SW 1271 (cell line): ENCODE measurements at places on chromosomes 16 and 17.
A peak's percentile ranks its signal among the peaks of the same experiment; 100 is the strongest.

- DNase-seq = peak; percentile 71
These were observed 4.0 kb downstream of the BECN1 start for GRCh38 chr17:42819939-42820535.

GRCh38 chr16:4378999-4379690, 7.5 kb downstream of the VASN start:
- DNase-seq = no peak

- no peak for DNase-seq
These were observed 320.8 kb upstream of the ZFHX3 start for GRCh38 chr16:73368715-73369114.

GRCh38 chr16:15960124-15960971, 10.9 kb downstream of the ABCC1 start:
- no peak for DNase-seq

GRCh38 chr16:53745753-53746266, 41.9 kb downstream of the FTO start:
- DNase-seq = peak; percentile 8

GRCh38 chr16:87463722-87464690, 28.8 kb downstream of the ZCCHC14 start:
- DNase-seq = no peak

DNA sequence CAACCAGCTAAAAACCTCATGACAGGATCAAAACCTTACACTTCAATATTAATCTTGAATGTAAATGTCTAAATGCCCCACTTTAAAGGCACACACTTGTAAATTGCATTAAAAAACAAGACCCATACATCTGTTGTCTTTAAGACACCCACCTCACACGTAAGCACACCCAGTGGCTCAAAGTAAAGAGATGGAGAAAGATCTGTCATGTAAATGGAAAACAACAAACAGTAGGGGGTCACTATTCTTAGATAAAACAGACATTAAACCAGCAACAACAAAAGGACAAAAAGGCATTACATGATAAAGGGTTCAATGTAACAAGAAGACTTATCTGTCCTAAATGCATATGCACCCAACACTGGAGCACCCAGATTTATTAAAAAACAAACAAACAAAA, 35.6 kb downstream of the SDR42E1 start:
- DNase-seq = no peak

DNA sequence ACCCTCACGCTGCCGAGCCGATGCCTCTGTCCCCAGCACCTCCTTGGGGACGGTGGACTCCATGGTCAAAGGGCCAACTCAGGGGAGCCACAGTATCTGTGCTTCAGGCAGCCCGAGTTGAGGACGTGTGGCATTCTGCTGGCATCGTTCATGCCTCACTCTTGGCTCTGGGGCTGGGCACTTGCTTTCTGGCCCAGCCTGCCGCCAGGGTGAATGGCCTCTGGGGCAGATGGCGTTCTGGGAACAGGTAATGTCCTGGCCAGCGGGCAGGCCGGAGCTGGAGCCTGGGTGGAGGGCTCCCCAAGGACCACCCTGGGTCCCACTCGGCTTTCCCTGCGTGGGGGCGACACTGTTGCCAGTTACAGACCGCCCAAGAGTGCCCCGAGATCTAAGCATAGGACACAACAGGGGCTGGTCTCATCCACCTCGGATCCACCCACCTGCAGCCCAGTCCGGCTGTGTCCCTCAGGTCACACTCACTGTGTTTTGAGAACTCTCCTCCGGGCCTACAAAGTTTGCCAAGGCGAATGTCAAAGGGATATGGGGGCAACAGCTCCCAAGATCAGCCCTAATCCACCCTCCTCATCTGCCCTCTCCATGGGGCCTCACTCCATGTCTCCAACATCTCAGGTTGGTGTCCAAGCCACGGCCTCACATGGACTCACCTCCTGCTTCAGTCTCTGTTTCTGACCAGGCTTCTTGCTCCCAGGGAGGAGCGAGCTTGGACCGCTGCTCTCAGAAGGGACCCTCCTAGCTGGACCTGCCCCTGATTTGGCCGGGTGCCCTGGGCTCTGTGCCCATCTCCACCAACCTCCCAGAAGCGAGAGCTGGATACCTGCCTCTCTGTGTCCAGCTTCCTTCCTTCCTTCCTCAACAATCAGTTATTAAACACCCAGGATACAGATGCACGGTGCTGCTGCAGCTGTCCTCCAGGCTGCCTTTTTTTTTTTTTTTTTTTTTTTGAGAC, 60.8 kb downstream of the TMEM235 start:
- DNase-seq = no peak

- DNase-seq = no peak
These were observed 17.2 kb downstream of the NUDT7 start for GRCh38 chr16:77739559-77739892.

DNA sequence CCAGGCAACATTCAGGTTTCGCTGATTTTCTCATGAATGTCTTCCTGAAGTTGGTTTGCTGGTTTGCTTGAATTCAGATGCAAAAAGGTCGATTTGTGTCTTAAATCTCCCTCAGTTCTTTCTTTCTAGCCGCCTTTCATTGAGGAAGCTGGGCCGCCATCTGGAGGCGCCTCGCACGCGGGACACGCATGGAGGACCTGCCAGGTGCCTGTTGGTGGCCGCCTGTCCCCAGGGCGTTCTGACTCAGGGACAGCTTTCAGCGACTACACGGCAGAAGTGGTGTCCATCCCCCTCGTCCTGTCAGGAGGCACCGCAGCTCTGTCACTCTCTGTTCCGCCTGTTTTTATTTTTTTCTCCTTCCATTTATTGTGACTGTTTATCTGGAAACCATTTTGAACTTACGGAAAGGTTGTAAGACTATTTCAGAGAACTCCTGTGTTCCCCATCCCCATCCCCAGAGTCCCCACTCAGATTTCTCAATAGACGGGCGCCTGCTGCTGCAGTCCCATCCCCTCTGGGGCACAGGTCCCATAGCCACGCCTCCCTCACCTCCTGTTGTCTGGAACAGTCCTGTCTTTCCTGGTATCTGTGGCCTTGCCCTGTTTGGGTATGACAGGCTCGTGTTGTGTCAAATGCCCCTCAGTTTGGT, 33.2 kb downstream of the COX4I1 start:
- DNase-seq = no peak

GRCh38 chr17:49146620-49147306, 14.2 kb downstream of the B4GALNT2 start:
- DNase-seq = peak; percentile 90

GRCh38 chr17:32813021-32813420, 63.9 kb downstream of the MYO1D start:
- no peak for DNase-seq

- DNase-seq = no peak
These were observed 429.2 kb upstream of the EEF2KMT start for GRCh38 chr16:5526826-5527225.

DNA sequence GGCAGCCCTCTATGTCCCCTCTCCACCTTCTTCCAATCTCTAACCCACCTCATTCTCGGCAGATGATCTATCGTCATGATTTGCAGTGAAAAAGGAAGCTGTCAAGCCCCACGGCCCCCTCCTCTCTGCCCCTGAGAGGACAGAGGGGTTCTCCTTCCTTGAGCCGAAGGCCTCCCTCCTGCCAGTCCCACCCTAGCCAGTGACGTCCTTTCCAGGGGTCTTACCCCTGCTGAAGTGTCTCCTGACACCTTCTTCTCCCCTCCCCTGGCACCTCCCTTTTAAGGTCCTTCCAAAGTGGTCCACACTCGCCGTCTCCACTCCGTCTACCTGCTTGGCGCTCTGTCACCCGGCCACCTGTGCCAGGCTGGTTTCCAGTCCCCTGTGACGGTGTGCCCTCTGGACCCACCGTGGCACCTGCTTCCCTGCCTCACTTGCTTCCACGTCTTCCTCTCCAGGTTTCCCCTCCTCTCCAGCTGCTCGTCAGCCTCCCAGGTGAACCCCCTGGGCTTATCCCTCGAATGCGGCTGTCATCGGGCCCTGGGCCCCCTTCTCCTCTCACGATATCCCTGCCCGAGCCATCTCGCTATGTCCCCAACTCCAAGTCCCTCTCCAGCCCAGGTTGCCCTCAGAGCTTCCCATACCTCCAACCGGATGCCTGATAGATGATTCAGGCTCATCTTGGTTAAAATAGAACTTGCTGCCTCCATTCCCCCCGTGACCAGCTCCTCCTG, 5.7 kb downstream of the CCDC102A start:
- no peak for DNase-seq

DNA sequence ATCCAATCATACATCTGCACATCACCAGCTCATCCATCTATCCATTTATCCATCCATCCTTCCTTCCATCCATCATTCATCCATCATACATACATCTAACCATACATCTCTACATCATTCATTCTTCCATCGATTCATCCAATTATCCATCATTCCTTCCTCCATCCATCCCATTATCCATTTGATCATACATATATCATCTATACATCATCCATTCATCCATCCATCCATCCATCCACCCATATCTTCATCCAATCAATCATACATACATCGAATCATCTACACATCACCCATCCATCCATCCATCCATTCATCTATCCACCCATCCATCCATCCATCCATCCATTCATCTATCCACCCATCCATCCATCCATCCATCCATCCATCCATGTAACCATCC, 29.3 kb upstream of the STH start:
- no peak for DNase-seq
